ENCODE measurements at places on chromosomes 12 and 14. TPM values are rescaled to one million over a fixed set of nuclear protein-coding genes. Genes with fewer than 3 reads are reported as not detected.
A peak's percentile ranks its signal among the peaks of the same experiment; 100 is the strongest.

DNA sequence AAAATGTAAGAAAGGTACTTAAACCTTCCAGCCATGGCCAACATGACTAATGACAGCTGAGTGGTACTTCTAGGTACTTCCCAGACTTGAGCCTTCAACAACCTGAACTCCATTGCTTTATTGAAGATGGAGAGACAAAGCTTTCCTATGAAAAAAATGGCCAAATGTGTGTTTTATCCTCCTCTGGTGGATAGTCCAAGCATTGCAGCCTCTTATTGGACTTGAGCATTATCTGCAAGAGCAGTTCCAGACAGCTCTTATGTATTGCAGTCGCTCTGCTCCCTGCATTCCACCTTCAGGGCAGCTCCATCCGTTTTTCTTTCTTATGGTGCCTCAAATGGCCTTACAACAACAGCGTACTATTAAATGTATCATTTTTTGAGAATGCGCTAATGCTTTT lies 588.2 kb downstream of the NRXN3 start:
- DNase-seq = no peak

DNA sequence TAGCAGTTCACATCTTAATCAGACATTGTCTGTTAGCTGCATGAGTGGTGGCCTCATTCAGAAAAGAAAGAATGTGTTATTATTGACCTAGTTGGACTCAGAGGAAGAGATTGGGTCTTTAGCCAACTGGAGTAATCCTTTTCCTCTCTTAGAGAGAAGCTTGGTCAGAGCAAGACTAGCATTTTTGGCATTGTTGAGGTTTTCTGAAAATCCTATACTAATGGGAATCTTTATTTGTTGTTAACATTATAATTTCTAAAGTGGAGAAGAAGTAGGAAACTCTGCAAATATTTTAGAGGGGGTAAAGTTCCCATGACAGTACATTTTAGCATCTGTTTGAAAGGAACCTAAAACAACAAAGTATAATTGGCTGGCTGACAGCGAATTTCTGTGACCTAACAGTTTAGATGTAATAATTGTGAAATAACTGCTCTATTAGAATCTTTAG lies 9.7 kb downstream of the TOX4 start:
- no peak for DNase-seq

The MYF6 gene
- 0.71 TPM for polyA plus RNA-seq

- no peak for DNase-seq
Measured at GRCh38 chr14:106578481-106578880, 1052.1 kb downstream of the TMEM121 start.

- DNase-seq = peak; percentile 61
Measured at GRCh38 chr14:60184146-60184904, 19.1 kb upstream of the DHRS7 start.

DNA sequence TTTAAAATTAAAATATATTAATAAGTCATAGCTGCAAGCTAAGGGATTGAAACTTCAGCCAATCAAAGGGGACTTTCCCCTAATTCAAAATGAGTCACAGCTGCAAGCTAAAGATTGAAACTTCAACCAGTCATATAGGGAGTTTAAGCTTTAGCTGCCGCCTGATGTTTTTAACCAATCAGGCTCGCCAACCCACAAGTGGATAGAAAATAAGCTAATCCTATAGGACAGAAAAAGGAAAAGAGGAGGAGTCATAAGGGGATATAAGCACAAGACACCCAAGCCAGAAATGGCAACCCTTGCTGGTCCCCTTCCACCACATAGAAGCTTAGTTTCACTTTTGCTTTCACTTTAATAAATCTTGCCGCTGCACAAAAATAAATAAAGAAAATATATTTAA lies 1154.6 kb downstream of the GALC start:
- no peak for DNase-seq

The RAD9B gene
- polyA plus RNA-seq = 0.87 TPM

The GLS2 gene
- polyA plus RNA-seq = 2.6 TPM

GRCh38 chr14:58238252-58239243 lies 6.1 kb upstream of the PSMA3 start:
- no peak for DNase-seq

The DIP2B gene
- polyA plus RNA-seq = 8.9 TPM

The TROAP gene
- polyA plus RNA-seq = 12.4 TPM

GRCh38 chr12:96989916-96990315 lies 82.9 kb downstream of the NEDD1 start:
- DNase-seq = no peak

The MOK gene
- 9.0 TPM for polyA plus RNA-seq

- no peak for DNase-seq
Measured at GRCh38 chr14:83764656-83765599, 1765.0 kb upstream of the FLRT2 start.

The FOXG1 gene
- 11.4 TPM for polyA plus RNA-seq

- DNase-seq = no peak
Measured at GRCh38 chr12:10207136-10207535, 5.5 kb upstream of the GABARAPL1 start.

GRCh38 chr12:58745348-58746125 lies 174.8 kb downstream of the LRIG3 start:
- no peak for DNase-seq

DNA sequence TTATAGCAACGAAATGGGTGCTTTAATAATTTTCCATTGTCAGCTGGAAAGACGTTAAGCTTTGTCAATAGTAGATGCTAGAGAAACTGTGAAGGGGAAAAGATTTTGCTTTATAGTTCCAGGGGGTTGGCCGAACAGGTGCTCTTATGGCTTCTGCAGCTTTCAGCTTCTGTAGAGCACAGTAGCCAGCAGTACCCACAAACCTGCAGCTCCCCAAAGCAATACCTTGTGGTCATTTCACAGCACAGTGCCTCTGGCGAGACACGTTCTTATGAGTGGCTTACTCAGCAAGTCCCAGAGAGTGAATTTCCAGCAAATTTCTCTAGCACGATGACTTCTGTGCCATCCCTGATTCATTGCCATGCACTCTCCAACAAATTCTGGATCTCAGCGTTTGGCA lies 416.3 kb upstream of the ATP2B1 start:
- DNase-seq = no peak

The PTCSC3 gene
- polyA plus RNA-seq = not detected

GRCh38 chr14:84657911-84658310 lies 872.0 kb upstream of the FLRT2 start:
- DNase-seq = no peak

The CHD8 gene
- 36.8 TPM for polyA plus RNA-seq

DNA sequence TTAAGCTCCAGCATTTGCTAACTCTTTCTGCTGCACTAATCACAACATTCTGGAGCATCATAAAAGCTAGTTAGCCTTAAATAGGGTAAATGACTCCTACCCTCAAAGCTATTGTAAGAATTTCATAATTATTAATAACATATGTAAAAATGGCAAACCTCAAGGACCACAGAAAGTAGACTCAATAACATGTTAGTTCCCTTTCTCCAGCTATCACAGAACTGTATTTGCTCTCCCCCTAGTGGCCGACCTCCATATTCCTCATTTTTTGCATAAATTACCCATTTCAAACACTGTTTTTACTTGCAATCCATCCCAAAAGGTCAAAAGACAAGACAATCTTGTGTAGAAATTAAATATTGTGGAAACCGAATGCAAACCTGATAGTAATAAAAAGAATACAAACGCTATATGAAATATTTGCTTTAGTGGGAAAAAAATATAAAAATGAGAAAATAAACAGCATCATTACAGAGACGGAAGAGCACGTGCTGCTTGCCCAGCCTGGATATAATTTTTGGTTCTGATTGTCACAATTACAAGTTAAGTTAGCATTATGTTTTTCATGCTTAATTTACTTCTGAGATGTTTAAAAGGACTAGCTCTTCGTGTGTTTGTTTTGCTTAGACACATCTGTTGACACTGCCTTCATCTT lies 97.9 kb downstream of the RERGL start:
- DNase-seq = no peak

DNA sequence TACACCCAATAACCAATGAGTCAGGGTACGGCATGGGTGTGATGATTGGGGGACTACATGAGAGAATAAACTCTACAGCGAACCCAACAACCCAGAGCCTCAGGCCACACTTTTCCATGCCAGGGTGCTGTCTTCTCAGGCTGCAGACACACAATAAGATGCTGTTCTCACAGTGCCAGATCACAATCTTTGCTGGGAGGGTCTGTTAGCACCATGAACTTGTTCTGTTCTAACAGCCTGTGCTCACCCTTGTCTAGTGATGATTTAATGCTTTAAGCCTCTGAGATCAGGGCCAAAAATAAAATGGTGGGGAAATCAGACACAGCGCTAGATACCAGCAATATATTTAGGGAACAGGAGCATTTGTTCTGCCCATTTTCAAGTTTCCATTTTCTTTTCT lies 621.9 kb upstream of the TBX3 start:
- DNase-seq = no peak

DNA sequence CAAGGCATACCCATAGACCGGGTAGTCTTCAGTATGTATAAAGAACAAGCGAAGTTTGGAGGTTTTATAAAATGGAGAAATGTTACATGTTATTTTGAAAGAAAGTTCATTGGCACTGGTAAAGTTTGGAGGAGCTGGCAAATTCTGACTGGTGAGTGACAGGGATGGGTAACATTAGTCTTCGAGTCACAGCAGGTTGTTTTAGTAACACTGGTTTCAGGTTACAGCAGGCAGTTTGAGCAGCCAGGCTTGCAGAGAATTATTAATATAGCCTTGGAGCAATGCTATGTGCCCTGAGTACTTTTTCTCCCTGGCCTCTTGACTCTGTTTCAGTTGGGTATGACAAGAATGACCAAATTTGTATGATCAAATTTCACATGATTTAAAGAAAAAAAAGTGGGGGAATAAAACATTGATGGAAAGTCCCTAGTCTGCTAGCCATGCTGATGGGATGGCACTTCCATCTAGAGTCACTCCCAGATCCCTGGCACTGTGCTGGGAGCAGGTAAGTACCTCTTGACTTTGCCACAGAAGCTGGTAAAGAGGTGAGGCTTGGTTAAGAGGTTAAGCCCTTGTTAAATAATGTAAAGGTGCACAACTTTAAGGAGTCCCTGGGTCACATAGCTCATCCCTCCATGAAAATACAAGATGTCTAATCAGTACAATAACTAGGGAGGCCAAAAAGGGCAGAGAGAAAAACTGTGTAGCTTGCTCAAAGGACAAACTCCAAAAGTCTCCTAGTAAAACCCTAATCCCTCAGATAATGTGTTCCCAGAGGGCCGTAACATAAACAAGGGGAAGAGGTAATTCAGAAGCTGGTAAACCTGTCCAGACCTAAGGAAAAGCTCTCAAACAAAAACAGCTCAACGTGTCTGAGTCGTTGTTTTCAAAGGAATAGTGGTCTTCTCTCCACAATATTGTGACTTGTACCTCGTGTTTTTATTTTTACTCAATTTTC lies 12.7 kb upstream of the SVOP start:
- no peak for DNase-seq

The VRTN gene
- polyA plus RNA-seq = 0.02 TPM

All from thymus (tissue), 14 donors.